Stimulated activated CD4-positive, alpha-beta T cell treated with anti-CD3 and anti-CD28 coated beads, TNF-alpha, amount 100 ng/mL, for 48 hours (primary cell): ENCODE measurements at places on chromosomes 2 and 18.

GRCh38 chr2:58535990-58536389, 294.9 kb upstream of the FANCL start:
- DNase-seq = no peak

GRCh38 chr2:231124838-231125568, at the start of gene HTR2B:
HTR2B (minus strand) TSS chr2:231125042; CDS start chr2:231123764, 1,278 bp downstream.
- peak; percentile 8 for DNase-seq

- DNase-seq = no peak
These were observed 178.1 kb downstream of the NCKAP5 start for GRCh38 chr2:133390156-133390555.

DNA sequence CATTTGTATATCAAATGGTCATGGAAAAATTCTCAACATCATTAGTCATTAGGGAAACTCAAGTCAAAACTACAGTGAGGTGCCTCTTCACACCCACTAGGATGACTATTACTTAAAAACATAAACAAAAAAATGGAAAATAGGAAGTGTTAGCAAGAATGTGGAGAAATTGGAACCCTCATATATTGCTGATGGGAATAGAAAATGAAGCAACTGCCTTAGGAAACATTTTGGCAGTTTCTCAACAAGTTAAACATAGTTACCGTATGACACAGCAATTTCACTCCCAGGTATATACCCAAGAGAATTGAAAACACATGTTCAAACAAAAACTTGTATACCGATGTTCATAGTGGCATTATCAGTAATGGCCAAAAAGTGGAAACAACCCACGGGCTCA, 18.1 kb upstream of the CYP26B1 start:
- no peak for DNase-seq

- DNase-seq = no peak
These were observed 182.5 kb upstream of the NXPH2 start for GRCh38 chr2:138962686-138963085.

DNA sequence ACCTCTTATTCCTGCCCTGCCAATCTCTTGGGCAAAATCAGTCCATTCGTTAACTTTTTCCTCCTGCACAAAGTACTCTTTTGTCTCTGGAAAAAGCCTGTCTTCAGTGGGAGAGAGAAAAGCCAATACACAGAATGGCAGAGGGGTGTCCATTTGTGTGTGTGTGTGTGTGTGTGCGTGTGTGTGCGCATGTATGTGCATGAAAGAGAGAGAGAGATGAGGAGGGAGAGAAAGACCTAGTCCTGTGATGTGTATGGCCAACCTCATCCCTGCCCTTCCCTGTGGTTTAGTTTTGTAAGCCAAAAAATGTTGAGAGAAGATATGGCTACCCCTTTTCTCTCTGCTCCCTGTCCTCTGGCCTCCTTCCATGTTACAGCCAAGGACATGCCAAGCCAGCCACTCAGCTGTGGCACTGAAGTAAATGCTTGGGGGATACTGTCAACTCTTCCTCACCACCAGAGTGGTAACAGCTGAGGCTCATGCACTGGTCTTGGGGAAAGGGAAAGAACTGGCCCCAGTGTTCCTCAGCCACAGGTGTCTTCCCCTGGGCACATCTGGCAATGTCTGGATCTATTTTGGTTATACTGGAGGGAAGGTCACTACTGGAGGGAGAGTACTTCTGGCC, 10.6 kb downstream of the SLC4A5 start:
- no peak for DNase-seq

- no peak for DNase-seq
These were observed 337.2 kb downstream of the NBAS start for GRCh38 chr2:15223887-15224286.

GRCh38 chr2:101089942-101090799, 61.0 kb downstream of the TBC1D8 start:
- no peak for DNase-seq

DNA sequence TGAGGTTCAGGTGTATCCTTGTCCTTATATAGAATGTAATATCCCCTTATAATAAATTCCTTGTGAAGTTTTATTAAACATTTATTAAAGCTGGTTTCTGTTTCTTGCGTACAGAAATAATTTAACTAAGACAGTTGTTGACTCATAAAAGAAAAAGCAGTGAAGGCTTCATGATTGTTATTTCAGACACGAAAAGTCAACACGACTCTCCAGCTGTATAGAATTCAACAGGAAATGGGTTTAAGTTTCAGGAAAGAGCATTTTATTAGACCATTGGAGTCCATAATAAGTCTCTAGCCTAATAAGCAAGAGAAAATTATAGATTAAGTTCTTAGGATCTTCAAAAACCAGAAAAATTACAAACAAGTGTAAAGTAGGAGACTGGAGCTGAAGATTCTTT, 62.2 kb downstream of the KCNE4 start:
- DNase-seq = no peak

- no peak for DNase-seq
These were observed 111.5 kb upstream of the MEIS1 start for GRCh38 chr2:66323406-66323805.

- no peak for DNase-seq
These were observed 262.7 kb upstream of the THSD7B start for GRCh38 chr2:136502660-136503059.

DNA sequence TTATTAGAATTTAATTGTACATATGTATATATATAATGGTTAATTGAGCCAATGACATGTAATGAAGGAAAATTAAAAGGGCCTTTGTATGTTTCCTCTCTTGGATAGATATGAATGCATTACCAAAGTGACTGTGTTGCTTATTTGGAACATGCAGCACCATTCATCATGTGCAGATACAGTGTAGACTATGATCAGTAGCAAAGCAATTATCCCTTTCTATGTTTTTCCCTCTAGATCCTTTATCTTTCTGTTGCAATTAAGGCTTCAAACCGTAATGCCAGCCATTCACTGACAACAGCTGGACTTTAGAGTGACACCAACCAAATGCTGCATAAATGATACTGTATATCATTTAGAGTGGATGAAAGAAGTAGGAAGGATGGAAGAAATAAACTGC, 565.2 kb downstream of the NRXN1 start:
- DNase-seq = no peak

DNA sequence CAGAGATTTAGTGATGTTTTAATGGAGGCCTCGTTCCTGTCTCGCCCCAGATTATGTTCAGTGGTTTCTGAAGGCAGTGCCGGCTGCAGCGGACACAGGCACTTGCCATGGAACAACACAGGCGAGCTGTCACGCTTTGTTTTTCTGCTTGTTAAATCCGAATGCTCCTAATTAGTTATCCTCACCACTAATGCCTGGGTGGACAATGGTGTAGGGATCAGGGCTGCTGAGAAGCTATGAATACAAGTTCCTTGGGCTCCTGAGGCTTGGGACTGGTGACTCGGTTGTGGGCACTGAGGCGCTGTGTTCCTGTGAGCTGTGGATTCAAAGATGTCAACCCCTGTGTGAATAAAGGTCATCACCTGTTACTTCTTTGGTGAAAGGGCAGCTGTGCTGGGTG, 123.5 kb downstream of the PLEKHM3 start:
- no peak for DNase-seq

DNA sequence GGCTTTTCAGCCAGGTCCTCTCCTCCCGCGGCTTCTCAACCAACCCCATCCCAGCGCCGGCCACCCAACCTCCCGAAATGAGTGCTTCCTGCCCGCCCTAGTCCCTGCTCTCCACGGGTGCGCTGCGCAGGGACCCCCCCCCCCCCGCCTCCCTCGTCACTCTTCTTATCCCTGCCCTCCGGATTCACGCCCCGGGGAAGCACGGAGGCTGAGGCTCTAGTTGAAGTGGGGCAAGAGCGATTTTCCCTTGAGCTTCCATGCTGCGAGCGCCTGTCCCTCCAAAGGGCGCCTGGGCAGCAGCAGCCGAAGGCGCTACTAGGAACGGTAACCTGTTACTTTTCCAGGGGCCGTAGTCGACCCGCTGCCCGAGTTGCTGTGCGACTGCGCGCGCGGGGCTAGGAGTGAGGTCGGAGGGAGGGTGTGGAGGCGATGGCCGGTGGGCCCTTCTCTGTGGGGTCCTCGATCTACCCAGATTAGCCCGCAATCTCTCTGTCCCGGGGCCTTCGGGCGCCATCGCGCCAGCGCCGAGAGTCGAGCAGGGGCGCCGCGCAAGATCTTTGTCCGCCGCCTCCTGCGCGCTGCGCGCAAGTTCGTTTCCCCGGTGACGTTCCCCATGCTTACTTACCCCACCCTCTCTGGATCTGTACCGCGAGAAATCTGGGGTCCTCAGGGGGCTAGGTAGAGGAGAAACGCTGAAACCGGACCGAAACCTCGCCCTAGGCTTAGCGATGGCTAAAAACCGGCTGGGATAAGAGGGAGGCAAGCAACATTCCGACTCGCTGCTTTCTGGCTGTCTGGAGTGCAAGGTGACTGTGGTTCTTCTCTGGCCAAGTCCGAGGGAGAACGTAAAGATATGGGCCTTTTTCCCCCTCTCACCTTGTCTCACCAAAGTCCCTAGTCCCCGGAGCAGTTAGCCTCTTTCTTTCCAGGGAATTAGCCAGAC, 677 bp downstream of the GAD1 start:
- no peak for DNase-seq

DNA sequence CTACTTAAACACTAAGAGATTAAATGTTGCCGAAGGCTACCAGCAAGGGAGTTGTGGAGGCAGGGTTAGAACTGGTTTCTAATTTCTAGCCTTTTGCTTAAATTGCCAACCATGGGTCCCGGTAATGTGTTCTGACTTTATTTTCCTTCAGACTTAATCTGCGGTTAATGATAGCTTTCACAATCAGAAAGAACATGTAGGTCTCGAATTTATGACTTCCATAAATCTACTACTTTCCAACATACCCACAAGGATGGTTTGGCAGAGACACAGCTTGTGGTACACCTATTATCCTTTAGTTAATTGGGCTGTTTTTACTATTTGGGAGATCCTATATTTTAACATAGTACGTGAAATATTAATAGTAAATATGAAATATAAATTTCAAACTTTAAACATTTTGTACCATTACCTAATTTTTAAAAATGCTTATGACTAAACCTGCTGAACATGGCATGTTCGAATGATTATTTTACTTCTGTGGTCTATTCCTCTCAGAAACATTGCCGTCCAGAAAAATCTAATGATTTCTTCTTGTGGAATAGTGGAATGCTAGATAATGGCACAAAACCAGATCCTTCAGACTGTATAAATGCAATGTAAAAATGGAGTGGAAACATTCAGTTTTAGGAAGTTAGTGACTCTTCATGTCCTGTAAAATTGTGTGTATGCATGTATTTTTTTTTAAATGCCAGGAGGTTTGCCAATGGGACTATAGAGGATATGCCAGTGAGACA, 41.3 kb downstream of the PARD3B start:
- no peak for DNase-seq

GRCh38 chr2:171673905-171674304, 13.4 kb upstream of the DYNC1I2 start:
- no peak for DNase-seq

- no peak for DNase-seq
These were observed 548.0 kb downstream of the CNTNAP5 start for GRCh38 chr2:124572934-124573634.
